NCI-H526 treated with DMSO at 0.1 percent for 48 hours (cell line): ENCODE measurements at places on chromosomes 5 and 9.

- peak; percentile 1 for DNase-seq
These were observed 92.1 kb upstream of the FSD1L start for GRCh38 chr9:105355781-105356180.

DNA sequence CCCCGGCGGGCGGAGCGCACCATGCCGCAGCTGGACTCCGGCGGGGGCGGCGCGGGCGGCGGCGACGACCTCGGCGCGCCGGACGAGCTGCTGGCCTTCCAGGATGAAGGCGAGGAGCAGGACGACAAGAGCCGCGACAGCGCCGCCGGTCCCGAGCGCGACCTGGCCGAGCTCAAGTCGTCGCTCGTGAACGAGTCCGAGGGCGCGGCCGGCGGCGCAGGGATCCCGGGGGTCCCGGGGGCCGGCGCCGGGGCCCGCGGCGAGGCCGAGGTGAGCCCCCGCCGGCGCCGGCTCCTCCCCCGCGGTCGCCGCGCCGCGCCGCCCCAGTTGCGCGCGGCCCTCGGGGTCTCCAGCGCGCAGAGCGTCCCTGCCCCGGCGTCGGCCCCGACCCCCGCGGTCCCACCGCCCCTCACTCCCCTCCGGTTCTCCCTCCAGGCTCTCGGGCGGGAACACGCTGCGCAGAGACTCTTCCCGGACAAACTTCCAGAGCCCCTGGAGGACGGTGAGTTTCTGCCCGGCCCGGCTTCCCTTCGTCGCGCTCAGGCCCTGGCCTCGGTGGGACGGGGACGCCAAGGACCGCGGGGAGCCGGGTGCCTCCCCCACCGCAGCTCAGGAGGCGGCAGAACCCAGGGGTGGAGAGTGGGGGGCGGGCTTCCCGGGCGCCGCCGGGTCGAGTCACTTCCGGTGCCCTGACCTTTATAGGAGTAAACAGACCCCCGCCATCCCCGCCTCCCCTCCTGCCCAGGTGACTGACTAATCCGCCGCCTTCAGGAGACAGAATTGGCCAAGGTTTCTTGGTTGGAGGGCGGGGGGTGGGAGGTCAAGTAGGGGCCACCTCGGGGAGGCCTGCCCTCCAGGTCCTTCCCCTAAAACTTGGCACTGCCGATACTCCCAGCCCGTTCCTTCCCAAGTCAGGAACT is 665 bp downstream of the TCF7 start:
- no peak for DNase-seq

GRCh38 chr9:69719367-69719766 is 40.4 kb downstream of the PTAR1 start:
- DNase-seq, result no peak

- no peak for DNase-seq
These were observed 44.8 kb upstream of the SNX2 start for GRCh38 chr5:122730037-122730436.

GRCh38 chr5:168756453-168757391 is 177.6 kb upstream of the PANK3 start:
- no peak for DNase-seq

GRCh38 chr9:70959366-70959765 is 162.1 kb downstream of the TRPM3 start:
- DNase-seq, result no peak

DNA sequence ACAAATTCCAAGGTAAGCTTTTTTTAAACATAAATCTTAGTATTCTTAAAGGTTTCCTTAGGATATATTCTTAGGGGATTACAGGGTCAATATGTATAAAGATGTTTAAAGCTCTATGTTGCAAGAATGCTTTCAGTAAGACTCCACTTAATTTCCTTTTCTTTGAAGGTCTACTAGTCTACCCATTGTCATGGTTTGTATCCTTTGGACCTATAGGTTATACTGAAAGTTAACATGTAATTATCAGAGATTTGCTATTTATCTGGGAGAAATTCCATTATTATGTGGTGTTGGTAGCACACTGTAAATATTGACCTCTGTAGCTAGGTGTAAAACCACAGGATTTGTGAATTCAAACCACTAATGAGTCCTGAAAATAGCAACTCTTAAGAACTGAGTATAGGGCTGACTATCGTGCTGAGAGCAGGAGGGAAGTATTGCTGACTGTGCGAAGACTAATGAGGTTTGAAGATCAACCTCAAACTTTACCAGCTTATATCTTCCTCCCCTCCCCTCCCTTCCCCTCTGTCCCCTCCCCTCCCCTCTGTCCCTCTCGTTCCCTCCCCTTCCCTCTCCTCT is 85.6 kb downstream of the GADD45G start:
- no peak for DNase-seq

- no peak for DNase-seq
These were observed 86.5 kb upstream of the NEURL1B start for GRCh38 chr5:172554562-172554961.

DNA sequence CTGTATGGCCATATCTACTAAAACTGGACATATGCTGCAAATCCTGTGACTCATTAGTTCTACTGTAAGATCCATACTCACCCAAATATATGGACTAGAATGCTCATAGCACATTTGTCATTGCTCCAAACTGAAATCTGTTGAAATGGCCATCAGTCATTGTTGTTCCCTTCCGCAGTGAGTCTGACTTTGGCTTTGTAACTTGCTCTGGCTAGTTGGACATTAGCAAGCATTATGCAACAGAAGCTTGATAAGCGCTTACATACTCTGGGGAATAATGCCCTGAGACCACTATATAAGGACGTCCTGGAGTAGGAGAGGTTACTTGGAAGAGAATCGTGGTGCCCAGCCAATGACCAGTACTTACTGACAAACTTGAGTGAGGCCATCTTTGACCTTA is 9.0 kb downstream of the KIAA1958 start:
- no peak for DNase-seq

- no peak for DNase-seq
These were observed 193.5 kb downstream of the ACTL7B start for GRCh38 chr9:108662091-108662875.

DNA sequence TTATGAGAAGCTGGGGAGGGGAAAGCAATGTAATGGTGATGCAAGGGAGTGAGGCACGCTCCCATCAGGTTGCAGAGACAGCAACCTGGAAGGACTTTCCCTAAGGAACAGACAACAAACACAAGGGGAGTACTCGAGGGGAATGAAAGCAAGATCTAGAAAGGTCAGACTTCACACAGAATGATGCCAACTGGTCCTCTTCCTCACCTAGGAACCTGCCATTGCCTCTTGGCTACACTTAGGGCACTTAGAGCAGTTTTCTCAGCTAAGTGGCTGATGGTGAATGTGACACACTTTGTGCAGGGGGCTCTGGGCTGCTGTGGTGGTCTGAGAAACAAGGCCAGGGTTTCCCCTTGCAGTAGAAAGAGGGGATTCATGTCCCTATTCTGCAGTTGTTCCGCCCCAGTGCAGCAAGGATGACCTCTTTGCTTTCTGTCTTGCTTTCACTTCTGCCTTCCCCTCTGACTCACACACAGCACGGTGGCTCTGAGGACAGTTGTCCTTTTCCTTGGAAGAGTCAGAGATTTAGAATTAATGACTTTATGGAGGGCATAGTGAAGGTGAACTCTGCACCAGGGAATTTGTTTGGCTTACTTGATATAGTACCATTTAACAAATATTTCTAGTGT is 394.0 kb upstream of the KLF4 start:
- DNase-seq, result no peak
